ENCODE measurements at places on chromosomes 2 and 18.

- no peak for DNase-seq
These were observed 4.9 kb downstream of the ZAP70 start for GRCh38 chr2:97718051-97718882.

- peak; percentile 85 for DNase-seq
These were observed 17.4 kb upstream of the MRPL33 start for GRCh38 chr2:27754138-27754588.

DNA sequence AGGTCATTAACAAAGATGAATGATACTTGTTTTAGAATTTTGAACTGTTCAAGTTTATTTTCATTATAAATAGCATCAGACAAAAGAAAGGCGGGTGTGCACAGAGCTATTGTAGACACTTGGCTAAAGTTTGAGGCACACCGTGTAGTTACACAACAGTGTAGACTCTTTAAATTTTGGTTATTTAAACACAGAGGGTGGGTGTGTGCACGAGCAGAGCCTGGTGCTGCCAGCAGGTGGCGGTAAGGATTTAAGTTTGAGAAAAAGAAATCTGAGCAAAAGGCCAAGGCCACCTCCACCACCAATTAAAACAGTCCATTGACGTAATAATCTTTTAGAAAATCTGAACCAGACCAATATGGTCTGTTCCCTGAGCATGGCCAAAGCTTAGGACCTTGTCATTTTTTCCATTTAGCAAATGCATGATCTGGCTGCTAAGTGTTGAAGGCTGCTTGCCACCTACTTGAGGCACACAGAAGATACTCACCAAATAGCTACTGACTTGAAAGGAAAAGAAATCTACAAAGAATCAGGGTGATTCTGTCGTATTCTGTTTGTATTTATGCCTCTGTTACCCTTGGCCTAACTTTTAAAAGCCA is 14.3 kb downstream of the COPS7B start:
- peak; percentile 67 for DNase-seq

GRCh38 chr2:241858206-241859016 is at the start of gene PDCD1:
Gene PDCD1 (minus strand): TSS chr2:241858894. CDS start chr2:241858838, 56 bp downstream.
- DNase-seq = no peak

DNA sequence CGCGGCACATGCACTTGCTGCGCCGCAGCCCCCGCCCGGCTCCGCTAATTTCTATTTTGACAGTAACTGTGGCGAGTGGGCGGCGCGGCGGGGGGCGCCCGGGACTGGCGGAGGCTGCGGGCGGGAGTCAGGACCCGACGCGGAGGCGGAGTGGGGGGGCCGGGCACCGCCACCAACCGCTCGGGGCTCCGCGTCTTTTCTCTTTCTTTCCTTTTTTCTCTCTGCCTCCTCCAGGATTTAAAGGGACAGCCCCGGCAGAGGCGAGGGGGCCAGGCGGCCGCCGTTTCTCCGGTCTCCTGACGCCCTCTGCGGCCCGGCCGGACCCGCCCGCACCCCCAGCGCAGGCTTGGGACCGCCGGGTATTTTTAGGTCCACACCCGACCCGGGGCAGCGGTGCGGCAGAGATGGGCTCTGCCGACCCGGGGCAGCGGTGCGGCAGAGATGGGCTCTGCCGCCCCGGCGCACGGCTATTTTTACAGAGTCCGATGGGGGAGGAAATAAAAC is 460 bp upstream of the ZBTB7C start:
- DNase-seq = peak; percentile 55

DNA sequence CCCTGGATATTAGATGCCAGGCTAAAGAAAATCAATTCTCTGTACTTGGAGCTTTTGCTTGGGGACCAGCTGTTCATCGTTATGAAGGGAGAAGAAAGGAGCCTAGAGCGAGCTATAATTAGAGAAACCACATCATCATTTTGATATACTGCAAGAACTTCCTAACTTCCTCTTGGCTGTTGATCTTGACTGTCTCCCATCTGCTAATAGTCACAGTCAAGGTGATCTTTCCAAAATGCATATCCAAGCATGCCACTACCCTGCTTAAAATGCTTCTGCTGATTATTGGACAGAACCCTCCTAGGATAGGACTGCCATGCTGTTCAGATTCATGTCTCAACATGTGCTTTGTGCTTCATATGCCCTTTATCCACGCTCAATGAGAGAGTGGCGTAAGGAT is 54.8 kb downstream of the RAPGEF4 start:
- DNase-seq = peak; percentile 10

DNA sequence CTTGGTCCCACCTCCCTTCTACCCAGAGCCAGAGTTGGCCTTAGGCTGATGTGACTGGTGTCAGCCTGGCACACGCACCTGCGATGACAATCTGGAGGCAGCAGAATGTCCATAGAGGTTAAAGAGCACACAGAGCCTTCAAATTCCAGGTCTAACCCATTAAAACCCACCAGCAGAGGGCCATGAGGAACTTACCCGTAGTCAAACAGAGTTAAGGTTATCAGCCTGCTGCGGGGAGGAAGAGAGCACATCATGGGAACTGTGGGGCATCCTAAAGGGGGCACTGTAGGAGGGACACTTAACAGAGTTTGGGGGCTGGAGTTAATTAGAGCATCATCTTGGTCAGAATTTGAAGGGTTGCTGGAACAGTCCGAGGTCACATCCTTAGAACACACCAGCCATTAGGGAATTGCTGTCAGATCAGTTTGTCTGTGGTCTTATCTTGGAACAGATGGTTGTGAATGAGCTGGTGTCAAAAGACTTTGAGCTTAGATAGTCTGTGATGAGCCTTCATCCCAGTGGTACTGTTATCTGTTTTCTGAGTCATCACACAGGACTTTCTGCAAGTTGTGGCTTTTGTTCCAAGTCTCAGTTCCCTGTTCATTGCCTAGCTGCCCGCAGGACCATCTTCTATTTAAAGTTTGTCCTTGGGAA is 248.6 kb downstream of the LOXHD1 start:
- DNase-seq = no peak

DNA sequence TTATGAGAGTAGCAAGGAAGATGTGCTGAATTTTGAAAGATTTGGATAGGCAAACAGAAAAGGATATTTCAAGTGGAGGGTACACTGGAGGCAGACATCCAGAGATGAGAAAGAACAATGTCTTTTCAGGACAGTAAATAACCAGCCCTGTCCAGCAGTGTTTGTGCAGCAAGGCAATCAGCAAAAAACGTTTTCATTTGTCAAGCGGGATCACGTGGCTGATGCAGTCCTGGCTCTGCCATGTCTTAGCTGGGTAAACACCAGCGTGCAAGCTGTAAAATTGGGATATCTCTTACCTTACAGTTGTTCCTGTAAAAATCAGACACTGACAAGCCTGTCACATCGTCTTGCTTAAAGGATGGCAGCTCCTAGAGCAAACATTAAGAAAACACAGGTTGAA is 67.8 kb downstream of the CWC22 start:
- no peak for DNase-seq

- DNase-seq = no peak
These were observed 25.4 kb downstream of the HDAC4 start for GRCh38 chr2:239375278-239376061.

DNA sequence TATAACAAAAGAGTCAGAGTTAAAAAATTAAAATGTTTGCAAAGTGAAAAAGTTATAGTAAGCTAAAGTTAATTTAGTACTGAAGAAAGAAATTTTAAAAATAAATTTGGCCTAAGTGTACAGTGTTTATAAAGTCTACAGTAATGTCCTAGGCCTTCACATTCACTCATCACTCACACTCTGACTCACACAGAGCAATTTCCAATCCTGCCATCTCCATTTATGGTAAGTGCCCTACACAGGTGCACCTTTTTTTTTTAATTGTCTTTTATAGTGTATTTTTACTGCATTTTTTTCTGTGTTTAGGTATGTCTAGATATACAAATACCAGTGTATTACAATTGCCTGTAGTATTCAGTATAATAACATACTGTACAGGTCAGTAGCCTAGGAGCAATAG is 562.9 kb downstream of the PIK3C3 start:
- DNase-seq = no peak

GRCh38 chr2:224036731-224037361 is 2.2 kb downstream of the SERPINE2 start:
- no peak for DNase-seq

- peak; percentile 71 for DNase-seq
These were observed 24.6 kb downstream of the FECH start for GRCh38 chr18:57561728-57562423.

- DNase-seq = peak; percentile 65
These were observed 93.8 kb downstream of the NRP2 start for GRCh38 chr2:205776139-205776538.

- no peak for DNase-seq
These were observed 122.8 kb downstream of the TMEM18 start for GRCh38 chr2:554444-554843.

DNA sequence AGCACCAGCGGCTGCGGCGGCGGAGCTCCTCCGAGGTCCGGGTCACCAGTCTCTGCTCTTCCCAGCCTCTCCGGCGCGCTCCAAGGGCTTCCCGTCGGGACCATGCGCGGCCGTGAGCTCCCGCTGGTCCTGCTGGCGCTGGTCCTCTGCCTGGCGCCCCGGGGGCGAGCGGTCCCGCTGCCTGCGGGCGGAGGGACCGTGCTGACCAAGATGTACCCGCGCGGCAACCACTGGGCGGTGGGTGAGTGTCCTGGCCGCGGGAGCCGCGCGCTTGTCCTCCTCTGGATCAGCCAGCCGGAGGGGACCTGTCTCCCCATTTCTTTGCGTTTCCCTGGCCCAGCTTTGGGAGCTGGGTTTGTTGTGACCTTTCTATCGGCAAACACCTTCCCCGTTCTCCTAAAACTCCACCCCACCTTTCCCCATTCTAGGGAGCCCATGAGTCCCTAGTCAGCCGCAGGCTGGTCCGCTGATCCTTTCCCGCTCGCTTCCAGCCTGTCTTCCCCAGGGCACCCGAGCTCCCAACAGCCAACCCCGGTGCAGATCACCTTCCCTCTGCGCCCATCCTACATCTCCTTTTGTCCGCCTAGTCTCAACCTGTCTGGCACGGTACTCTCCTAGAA is 316 bp downstream of the GRP start:
- DNase-seq = peak; percentile 24

- no peak for DNase-seq
These were observed 89.1 kb downstream of the COL6A3 start for GRCh38 chr2:237324837-237325236.

GRCh38 chr2:54077088-54077900 is 38.1 kb upstream of the ACYP2 start:
- no peak for DNase-seq

GRCh38 chr2:47512581-47513083 is 109.7 kb downstream of the MSH2 start:
- DNase-seq = no peak

DNA sequence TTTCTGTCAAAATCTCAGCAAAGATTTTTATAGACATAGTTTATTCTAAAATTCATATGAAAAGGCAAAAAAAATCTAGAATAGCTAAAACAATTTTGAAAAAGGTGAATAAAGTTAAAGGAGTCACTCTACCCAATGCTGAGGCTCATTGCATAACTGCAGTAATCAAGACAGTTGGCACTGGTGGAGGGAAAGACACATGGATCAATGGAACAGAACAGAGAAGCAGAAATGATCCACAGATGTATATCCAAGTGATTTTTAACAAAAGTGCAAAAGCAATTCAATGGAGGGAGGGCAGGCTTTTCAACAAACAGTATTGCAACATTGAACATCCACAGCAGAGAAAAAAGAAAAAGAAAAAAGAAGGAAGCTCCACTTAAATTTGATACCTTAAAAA is 162.8 kb downstream of the RBM43 start:
- no peak for DNase-seq

- DNase-seq = peak; percentile 52
These were observed 80.2 kb downstream of the SLC8A1 start for GRCh38 chr2:40371525-40372282.

DNA sequence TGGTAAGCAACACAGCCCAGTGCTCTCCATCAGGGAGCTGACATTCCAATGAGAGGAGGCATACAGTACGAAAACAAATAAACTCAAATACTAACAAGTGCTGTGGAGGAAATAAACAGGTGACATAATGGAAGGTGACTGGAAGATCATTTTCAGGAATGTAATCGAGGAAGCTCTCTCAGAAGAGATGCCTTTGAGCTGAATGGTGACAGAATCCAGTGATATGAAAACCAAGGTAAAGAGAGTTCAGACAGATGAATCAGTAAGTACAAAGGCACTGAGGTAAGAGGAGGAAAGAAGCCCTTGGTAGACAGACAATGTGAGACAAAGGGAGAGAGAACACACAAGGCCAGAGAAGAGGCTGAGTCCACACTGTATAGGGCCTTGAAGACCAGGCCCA is 252.1 kb downstream of the LRATD1 start:
- DNase-seq = no peak
